Stimulated activated CD4-positive, alpha-beta T cell treated with anti-CD3 and anti-CD28 coated beads, Interleukin-4, amount 100 ng/mL, for 4 hours (primary cell): ENCODE measurements at places on chromosomes 2 and 18.

- DNase-seq, result no peak
Observed at GRCh38 chr2:25000503-25001324, 29.0 kb upstream of the DNAJC27 start.

DNA sequence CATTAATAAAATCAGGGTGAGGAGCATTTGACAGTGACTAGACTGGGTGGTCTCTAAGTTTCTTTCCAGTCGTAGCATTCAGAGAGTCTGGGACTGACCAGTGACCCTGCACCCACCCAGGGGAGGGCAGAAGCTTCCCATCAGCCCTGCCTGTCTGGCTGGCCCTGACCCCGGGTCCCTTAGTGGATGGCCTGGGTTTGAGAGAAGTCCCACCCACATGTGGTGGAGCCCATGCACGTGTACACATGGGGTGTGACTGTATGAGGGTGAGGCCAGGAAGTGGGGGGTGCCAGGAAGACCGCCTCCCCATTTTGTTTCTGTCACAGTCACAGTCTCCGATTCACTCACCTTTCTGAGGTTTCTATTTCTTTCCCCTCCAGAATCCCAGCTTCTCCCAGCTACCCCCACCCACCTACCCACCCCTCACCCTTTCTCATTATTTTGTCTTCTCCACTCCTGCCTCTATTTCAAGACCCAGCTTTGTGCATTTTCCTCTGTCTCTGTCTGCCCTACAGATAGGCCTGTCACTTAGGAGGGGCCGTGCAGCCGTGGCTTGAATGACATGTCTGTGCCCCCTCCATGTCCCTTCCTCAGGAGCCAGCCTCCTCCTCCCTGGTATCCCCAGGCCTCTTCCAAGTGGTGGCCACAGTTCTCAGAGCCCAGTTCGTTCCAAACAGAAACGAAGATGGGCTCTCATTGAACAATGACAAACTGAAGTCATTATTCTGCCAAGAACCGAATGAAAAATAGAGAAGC, 13.6 kb downstream of the CIB4 start:
- no peak for DNase-seq

- DNase-seq, result no peak
Observed at GRCh38 chr2:175312137-175312536, 130.6 kb upstream of the ATP5MC3 start.

DNA sequence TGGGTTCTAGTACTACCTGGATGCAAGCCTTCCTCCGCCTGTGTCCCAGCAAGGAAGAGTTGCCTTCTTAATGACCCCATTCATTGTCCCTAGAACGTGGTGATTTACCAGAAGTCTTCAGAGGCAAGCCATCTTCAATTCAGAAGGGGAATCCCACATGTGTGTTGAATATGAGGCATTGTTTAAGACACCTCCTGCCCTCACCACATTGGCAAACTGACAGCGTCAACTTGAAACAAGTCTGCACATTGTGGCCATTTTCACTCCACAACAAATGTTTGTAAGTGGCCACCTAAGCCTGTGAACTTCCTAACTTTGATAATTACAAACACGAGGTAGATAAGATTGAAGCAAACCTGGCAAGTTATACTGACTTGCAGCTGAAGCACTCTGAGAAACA, 83.7 kb downstream of the TCF7L1 start:
- DNase-seq, result no peak

DNA sequence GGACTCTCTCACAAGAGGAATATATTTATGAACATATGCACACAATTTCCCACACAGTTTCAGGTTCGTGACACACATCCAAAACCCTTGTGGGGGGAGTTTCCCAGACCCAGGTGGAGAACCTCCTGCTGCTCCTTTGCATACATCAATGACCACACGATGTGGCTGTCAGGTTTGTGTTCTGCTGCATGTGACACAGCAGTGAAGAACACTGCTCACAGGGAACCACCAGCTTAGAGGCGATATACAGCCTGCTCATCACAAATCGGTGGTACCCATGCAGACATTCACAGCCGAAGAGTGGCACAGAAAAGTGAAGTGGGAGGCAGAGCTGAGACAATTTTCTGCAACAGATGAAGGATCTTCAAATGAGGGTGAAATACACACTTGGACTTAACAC, 175.6 kb upstream of the ZFP36L2 start:
- no peak for DNase-seq

- no peak for DNase-seq
Observed at GRCh38 chr18:75016025-75016717, 192.8 kb downstream of the PTGR3 start.

DNA sequence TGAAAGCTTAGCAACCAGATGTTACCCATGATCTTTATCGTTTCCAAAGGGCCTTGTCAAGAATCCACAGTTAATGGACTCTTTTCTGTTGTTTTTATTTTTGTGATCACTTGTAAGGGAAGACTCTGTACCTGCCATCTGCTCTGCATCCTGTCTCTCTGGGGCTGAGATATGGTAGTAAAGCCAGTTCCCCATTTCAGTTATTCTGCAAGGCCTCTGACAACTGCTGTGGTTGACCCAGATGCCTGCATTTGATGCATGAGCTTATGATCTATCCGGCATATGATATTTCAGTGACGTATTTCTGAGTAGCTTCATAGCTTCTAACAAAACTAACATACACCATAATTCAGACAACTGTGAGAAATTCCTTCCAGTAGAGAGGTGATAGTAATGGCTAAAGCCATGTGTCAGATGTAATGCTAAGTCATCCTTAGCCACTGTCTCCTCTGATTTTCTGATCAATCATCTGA, 105.1 kb downstream of the TPO start:
- no peak for DNase-seq

DNA sequence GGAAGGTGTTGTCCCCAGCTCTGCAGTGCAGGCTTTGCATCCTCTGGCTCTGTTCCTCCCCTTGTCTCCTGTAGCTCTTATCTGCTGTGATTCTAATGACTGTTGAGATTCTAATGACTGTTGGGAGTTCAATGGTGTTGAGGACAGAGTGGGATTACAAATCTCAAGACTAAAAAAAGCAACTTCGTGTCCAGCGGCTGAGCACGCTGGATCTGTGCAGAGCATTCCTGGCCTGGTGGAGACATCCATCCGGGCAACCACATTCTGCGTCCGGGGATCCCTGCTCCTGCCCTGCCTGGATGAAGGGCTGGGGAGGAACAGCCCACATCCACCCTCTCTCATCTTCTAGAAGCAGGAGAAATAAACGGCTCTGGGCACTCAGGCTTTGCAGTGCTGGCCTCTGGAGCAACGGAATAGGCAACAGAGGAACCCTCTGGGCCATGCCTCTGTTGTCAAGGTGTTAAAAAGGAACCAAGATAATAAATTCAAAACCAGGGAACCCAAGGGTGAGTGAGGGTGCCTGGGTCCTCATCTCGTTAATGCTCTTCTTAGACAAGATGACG, 106.7 kb upstream of the ASB18 start:
- DNase-seq, result no peak

DNA sequence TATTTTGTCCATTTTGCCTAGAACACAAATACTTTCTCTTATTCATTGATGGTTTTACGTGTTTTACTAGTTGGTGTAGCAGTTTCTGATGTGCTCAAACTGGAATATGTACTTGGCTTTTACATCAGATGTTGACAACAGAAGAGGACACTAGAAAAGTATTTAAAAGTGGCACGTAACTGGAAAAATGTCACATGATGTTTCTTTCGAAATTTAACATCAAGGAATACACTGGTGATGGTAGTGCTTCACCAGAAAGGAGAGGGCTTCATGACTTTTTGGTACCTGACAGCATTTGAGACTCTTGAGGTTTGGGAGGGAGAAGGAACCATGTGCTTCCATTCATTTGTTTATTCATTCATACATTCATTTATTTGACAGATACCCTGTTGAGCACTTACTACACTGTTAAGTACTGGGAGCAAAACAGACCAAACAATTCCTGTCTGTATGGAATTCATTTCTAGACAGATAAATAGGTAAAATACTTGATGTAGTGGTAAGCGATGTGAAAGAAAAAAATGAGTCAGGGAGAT, 1.5 kb downstream of the GIGYF2 start:
- DNase-seq, result no peak

- no peak for DNase-seq
Observed at GRCh38 chr18:63083555-63083954, 236.0 kb downstream of the BCL2 start.

DNA sequence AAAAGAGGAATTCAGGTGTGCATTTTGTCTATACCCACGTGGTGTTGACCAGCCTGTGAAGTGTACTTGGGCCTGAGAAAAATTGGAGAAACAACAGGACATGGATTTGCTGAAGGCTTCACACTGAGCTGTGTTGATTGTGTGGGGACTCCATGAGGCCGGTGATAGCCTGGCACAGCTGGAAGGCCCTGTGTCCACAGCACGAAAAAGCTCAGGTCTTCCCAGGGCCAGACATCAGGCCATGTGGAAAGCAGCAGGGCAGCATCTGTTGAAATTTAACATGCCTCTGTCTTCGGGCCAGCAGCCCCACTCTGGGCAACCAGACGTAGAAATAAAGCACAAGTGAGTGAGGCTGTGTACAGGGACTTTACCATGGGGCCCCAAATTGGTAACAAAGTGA, 84.1 kb downstream of the HS6ST1 start:
- DNase-seq, result no peak
